ENCODE measurements at places on chromosomes 4 and X.

DNA sequence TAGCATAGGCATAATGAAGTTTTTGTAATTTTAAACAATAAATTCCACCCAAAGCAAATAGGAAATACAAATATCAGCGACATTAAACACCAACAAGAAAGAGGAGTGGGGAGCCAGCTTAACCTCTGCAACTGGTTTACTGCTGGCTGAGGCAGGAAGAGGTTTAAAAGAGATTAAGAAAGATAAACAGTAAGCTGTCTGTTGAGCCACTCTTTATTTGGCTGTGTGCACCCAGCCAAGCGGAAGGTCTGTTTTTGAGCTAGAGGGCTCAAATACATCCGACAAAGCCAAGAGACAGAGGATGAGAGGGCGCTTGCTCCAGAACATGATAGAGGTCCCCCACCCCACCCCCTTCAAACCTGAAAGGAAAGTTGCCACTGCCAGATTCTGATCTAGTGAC, 191.4 kb downstream of the MGST2 start:
- no peak for DNase-seq

- no peak for DNase-seq
Measured at GRCh38 chrX:1589356-1590130, 1.9 kb upstream of the AKAP17A start.

DNA sequence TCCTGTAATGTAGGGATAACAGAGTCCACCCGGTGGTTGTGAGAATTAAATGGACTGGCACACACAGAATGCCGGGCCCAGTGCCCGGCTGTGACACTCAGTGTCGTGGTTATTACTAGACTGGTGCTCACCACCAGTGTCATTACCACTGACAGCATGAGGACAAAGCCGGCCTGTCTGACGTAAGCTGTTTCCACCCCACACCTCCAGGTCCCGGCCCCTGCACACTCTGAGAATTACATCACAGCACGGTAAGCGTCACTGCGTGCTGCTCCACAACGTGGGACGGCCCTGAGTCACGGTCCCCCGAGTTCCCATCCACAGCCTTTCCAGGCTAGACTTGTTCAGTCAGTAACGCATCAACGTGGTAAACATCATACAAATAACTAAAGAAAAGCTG, 22.9 kb downstream of the FAT1 start:
- no peak for DNase-seq

DNA sequence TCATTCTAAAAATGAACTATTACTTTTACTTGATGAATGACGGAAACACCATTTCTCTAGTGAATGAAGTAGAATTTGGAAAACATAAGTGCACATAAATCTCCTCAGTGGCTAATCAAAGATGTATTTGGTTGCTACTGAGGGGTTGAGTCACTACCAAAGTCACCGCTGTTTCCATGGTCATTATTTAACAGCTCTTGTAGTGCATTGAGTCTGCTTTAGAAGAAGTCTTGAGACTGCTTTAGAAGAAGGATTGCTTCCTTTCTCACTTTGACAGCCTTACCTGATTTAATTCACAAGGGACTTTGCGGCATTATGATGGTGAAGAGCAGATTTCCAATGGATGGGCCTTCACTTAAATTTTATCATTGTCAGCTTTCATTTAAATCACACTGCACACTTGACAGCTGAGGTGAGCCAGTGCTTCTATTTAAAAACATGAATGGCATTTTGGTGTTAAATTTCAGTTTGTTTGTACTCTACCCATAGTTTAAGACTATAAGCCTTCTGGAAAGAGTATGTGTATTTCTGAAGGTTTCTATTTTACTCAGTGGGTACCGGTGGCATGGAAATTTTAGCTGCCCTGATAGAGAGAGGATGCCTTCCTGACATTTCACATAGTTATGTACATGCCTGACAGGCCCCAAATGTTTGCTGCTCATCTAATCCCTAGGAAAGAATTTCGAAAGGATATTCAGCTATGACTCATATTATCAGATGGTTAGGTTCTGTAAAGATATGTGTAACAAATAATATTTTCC, 9.5 kb downstream of the ASB5 start:
- DNase-seq, result no peak

GRCh38 chr4:158788516-158788915, 19.7 kb downstream of the FNIP2 start:
- DNase-seq, result no peak

DNA sequence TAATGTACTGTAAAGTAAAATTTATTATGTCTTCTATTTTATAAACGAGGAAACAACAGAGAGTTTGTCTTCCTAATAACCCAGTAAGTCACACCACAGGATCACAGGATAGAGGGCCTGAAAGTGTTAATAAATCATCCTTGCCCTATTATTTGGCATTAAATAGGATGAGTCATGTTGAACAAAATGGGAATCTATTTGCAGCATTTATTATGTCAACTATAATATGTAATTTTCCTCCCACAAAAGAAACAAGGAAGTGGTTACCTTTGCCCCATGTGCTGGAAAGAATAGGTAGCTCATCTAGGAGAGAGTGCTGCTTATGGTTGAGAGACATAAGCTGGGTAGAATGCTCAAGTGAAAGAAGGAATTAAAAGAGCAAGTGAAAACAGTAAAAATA, 237.6 kb upstream of the NDST3 start:
- DNase-seq, result no peak

DNA sequence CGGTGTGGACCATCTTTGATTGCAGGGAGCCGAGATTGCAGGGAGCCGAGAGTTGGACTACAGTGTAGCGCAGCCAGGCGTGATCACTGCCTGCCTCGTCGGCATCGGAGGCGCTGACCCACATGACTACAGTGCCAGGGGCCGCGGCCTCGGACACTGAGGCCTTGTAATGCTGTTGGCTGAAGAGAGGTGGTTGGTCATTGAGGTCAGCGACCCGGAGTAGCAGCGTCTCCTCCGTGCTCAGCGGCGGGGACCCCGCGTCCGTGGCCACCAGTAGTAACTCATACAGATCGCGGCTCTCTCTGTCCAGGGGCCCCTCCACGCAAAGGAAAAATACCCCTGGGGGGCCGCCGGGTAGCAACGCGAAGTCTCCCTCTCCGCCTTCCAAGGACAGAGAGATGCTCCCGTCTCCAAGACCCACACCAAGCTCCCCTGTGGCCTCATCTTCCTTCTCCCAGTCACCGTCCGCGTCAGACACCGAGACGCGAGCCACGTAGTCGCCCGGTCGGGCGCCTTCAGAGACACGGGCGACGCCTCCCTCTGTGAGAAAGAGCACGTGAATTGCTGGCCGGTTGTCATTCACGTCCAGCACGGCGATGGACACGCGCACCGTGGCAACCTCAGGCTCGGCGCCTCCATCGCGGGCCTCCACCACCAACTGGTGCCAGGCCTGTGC, 1.9 kb downstream of the DCHS2 start:
- no peak for DNase-seq

GRCh38 chr4:88659890-88660208, 37.8 kb downstream of the NAP1L5 start:
- no peak for DNase-seq

DNA sequence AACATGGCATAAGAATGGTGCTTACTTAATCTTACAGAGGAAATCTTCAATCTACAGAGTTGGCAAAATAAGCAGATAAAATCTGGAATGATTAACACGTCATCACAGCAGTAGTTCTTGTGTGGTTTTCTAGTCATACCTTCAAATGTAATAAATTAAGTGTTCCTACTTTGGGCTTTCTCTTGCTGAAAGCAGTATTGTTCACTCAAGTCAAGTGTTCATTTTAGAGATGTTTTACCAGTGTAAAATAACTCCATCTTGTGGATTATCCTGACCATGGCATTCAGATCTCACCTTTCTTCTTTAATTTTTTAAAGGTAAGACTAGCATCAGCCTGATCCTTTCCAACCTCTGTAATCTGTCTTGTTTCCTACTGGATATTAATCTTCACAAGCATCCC, 72.9 kb downstream of the ADAMTS3 start:
- DNase-seq, result no peak

- DNase-seq, result no peak
Measured at GRCh38 chrX:66076801-66077200, 36.9 kb upstream of the VSIG4 start.

DNA sequence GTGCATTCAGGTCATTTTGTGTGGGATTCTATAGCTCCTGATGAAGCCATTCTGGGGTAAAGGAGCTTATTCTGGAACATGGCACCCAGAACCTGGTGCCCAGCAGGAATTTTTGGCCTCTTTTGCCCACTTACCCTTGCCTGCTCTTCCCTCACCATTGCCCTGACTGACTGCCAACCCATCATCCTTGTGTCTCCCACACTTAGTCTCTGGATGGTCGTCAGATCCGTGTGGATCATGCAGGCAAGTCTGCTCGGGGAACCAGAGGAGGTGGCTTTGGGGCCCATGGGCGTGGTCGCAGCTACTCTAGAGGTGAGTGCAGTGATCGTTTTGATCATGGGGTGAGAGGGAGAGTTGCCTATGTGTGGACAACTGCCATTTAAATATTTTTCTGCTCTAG, 1.8 kb downstream of the RBM3 start:
- DNase-seq, result no peak

- no peak for DNase-seq
Measured at GRCh38 chr4:154366956-154367355, 124.6 kb downstream of the DCHS2 start.

DNA sequence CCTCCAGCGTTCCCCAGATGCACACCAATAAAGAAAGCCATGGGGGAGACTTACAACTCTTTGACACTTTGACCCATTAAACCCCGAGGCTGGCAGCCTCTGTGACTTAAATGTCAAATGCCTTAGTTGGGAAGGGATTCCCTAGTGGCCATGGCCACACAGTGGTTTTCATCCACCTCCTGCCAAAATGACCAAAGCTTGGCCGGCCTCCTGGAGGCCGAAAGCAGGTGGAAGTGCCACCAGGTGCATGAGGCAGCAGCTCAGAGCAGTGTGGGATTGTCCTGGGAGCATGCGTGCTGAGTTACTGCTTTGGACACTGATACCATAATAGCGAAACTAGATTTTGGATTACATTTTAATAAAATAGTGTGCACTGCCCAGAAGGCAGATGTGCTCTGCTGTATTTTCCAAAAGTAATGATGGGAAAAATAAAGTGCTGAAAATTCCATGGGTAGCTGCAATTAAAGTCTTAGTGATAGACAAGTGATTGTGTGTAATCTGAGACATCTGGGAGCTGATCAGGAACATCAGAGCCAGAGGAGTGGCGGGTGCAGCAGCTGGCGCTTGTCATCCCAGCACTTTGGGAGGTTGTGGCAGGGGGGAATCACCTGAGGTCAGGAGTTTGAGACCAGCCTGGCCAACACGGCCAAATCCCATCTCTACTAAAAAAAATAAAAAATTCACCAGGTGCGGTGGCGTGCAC, 39.8 kb upstream of the TADA2B start:
- DNase-seq, result no peak

DNA sequence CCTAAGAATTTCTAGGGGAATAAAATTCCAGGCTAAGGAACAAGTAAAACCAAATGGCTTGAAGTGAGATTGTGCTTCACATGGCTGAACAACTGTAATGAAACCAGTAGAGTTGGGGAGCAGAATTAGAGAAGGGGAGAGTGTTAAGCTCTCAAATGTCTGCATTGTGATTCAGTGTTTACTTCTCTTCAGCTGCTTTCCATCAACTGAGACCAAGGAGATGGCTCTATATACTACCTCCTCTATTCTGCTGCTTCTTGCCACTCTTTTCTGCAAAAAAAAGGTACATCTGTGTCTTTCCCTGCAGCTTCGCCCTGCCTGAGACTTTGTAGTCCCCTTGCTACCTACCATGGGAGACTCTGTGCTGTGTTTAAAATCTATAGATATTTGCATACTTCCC, 73.5 kb downstream of the WDFY3 start:
- DNase-seq, result no peak

DNA sequence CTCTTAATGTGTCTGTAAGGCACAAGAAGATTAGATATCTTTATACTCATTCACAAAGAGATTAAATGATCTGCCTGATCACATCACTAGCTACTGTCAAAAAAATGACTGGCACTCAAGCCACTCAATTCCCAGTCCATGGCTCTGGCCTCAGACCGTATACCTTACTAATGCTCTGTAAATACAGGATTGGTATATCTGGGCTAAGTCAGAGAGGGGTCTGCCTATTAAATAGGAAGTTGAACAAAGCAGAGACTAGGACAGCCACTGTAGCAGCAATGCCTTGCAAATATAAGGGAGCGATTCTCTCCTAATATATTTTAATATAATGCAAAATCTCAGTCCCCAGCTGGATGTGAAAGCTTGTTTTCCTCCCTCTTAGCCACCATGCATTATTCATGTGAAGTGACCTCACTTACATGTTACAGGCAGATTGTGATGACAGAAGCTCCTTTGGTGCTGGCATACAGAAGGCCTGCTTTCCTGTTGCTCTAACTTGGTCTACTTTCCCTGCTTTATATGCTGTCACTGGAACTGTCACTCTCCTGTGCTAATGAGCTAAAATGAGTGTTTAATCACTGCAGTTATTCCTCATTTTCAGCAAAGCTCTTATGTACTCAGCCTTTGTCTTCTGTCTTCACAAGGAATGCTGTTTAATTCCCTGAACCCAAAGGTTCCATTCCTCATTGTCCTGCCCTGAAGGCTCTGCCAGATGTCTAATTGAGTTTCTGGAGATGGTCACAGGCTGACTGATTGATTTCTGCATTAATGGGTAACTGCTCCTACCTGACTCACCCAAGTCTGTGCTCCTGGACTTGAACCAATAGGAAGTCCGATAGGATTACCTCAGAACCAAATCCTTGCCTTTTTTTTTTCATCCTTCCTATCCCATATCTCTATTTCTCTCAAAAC, 578.2 kb downstream of the KLHL13 start:
- DNase-seq, result no peak

- no peak for DNase-seq
Measured at GRCh38 chr4:187333151-187333550, 609.5 kb upstream of the FAT1 start.

DNA sequence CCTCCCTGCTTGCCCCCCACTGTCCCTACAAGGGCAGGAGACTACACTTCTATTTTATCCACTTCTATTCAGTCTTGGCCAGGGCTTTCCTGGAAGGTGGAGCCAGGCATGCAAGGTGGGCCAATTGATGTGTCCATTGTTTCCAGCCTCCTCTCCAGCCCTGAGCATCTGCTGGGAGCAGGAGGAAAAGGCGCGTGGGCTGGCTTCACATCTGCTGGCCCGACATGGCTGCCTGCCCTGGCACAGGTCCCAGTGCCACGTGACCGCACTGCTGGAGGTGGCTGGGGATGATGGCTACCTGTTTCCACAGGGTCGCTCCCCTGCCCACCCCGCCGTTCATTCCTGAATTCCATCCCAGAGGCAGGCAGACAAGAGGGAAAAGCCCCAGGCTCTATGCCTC, 247.7 kb downstream of the AFAP1 start:
- no peak for DNase-seq

GRCh38 chr4:37891260-37892159, 626 bp downstream of the TBC1D1 start:
- DNase-seq, result peak; percentile 28

DNA sequence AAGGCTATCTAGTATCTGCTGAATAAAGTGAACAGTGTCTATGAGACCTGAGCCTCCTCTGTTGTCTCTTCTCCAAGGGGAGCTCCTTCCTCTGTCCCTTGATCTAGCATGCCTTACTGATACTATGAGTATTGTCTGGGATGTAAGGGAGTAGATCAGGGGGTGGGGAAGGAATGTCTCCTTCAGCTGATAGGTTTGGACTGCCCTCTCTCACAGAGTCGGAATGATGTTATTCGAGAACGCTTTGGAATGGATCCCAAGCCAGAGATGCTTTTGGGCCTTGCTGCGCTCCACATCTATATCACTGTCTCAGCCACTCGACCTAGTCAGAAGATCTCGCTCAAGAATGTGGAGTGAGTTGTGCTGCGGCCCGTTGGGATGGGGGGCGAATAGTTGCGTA, 68.3 kb upstream of the PRPS1 start:
- no peak for DNase-seq

- DNase-seq, result no peak
Measured at GRCh38 chr4:60461551-60461950, 738.6 kb upstream of the ADGRL3 start.

- DNase-seq, result no peak
Measured at GRCh38 chr4:89056292-89056952, 563 bp downstream of the FAM13A start.

Measured in stimulated activated CD8-positive, alpha-beta memory T cell treated with anti-CD3 and anti-CD28 coated beads, Interleukin-4, amount 100 ng/mL, for 4 hours (primary cell).